Stimulated activated CD4-positive, alpha-beta T cell treated with anti-CD3 and anti-CD28 coated beads, Interleukin-1b, Interleukin-23, amount 100 ng/mL, for 24 hours (primary cell): ENCODE measurements at places on chromosomes 4 and X.

DNA sequence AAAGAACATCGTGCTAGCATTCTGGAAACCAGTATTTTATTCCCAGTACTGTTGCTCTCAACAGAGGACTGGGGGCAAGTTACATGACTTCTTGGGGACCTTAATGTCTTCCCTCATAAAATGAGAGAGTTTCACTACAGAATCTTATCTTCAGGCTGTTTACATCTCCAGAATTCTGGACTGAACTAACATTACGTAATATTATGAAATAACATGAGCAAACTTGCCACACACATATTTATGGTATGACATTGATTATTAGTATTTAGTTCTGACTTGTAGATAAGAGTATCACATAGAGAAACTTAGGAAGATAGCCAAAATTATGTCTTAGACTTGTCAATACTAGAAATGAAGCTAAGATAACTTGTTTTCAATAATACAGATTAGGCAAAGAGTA lies 68.0 kb downstream of the NFKB1 start:
- no peak for DNase-seq

DNA sequence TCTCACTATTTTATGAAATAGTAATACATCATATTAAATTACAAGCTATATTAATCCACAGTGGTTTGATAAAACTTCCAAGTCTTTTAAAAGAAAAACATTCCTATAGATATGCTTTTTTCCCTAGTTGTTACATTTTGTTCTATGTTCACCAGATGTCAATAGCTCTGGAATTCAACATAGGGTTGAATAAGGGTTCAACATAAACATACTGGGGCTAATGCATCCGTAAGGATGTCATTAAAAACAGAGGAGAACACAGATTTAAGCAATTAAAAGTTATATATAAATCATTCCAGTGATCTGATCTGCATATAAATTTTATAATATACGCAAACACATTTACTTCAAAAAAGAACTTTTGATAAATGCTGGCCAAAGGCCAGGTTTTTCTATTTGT lies 32.5 kb downstream of the SULT1B1 start:
- no peak for DNase-seq

GRCh38 chr4:1035510-1035909 lies 24.1 kb downstream of the FGFRL1 start:
- no peak for DNase-seq

DNA sequence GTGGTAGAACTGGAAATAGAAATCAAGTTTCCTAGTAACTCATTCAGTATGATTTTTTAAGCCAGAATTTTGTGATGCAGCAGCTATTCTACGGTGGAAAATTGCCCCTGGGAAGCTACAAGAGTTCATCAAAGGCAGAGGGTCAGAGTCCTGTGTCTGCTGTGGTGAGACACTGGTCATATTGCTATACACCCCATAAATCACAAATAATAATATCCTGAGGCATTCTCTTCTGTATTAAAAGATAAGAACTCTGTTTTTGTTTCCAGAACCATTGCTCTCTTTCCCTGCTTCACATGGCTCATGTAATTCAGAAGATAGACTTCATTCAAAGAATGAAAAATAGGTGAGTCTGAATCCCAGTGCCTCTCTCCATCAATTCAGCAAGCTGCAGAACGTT lies 188.8 kb upstream of the NOCT start:
- no peak for DNase-seq

- DNase-seq = no peak
These were observed 6.5 kb downstream of the FATE1 start for GRCh38 chrX:151722241-151722846.
